ENCODE measurements at places on chromosomes 12 and 14.

- no peak for DNase-seq
These were observed 103.8 kb downstream of the TMTC3 start for GRCh38 chr12:88245905-88246304.

DNA sequence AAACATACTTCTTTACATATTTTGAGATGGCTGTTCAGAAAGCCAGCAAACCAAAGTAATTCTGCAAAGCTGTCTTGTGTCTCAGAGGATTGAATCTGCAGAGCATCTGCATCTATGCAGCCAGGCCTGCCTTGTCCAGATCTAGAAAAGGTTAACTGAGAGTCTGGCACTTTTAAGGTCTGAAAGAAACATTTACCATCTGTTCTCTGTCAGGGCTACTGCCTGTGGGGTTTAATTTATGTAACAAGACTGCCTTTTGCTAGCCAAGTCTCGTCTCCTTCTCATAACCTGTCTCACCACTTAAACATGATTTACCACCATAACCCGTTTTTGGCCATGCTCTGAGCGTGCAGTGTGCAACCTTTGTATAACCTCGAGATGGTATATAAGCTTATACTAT lies 194.2 kb downstream of the SYT10 start:
- DNase-seq = no peak

DNA sequence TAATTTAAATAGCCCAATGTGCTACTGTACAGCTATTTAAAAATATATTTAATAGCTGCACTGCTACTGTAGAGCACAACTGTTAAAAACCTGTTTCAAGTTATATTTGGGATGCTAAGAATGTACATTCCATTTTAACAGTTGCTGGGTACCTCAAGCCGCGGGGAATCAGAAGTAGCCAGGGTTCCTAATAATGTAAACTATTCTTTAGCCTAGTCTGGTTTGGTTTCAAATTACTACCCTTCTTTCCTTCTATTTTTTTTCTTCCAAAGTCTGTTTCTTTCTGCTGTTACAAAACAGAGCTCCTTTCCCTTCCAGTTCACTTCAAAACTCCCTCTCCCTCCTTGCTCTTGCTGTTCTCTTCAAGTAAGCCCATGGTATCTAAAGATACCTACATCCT lies 21.3 kb downstream of the SCAF11 start:
- no peak for DNase-seq

GRCh38 chr14:76829650-76830421 lies 3.6 kb downstream of the LRRC74A start:
- DNase-seq = no peak

GRCh38 chr12:64400041-64400440 lies 4.2 kb upstream of the XPOT start:
- DNase-seq = peak; percentile 47

GRCh38 chr12:120453977-120454376 lies 7.7 kb downstream of the GATC start:
- DNase-seq = no peak

Measured in central memory CD4-positive, alpha-beta T cell (primary cell).